ENCODE measurements at places on chromosomes 12 and 14. TPM values are rescaled to one million over a fixed set of nuclear protein-coding genes. Genes with fewer than 3 reads are reported as not detected.

The VRTN gene
- not detected for total RNA-seq

The KRT72 gene
- not detected for total RNA-seq

The PROX2 gene
- total RNA-seq: not detected

GRCh38 chr14:59474172-59474571 is 9.0 kb upstream of the GPR135 start:
- no peaks in the 10 kb centered on the region for H3K27me3 ChIP-seq
- no peak overlapping the region for H3K27ac ChIP-seq
- H3K36me3 ChIP-seq: peaks cover 6% of the 10 kb centered on the region

- H3K4me3 ChIP-seq: no peak overlapping the region
- H3K4me1 ChIP-seq: no peaks in the 10 kb centered on the region
- no peaks in the 10 kb centered on the region for H3K36me3 ChIP-seq
- no peaks in the 10 kb centered on the region for H3K27me3 ChIP-seq
Observed at GRCh38 chr12:131076791-131077747, 123.4 kb downstream of the ADGRD1 start.

- no peak overlapping the region for H3K4me3 ChIP-seq
- H3K27me3 ChIP-seq: no peaks in the 10 kb centered on the region
- H3K36me3 ChIP-seq: no peaks in the 10 kb centered on the region
Observed at GRCh38 chr14:69036757-69037506, 57.8 kb upstream of the ACTN1 start.

- no peak overlapping the region for H3K4me3 ChIP-seq
- H3K27ac ChIP-seq: no peak overlapping the region
- no peaks in the 10 kb centered on the region for H3K27me3 ChIP-seq
- no peaks in the 10 kb centered on the region for H3K36me3 ChIP-seq
- no peak for DNase-seq
Observed at GRCh38 chr14:77986773-77987172, 183.4 kb upstream of the NRXN3 start.
